ENCODE measurements at places on chromosomes 3 and 15.

GRCh38 chr15:98160236-98160635 lies 199.7 kb downstream of the ARRDC4 start:
- DNase-seq = no peak

DNA sequence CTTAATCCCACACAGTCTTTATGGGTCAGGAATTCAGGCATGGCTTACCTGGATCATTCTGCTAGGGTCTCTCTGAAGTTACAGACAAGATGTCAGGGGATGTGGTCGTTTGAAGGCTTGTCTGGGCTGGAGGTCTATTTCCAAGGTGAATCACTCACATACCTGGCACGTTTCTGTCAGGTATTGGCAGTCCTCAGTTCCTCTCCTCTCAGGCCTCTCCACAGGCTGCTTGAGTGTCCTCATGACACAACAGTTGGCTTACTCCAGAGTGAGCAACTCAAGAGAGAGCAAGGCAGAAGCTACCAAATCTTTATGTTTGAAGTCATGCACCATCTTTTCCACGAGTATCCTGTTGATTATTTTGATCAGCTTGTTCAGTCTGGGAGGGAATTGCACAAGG lies 43.9 kb upstream of the PARP14 start:
- DNase-seq = no peak

DNA sequence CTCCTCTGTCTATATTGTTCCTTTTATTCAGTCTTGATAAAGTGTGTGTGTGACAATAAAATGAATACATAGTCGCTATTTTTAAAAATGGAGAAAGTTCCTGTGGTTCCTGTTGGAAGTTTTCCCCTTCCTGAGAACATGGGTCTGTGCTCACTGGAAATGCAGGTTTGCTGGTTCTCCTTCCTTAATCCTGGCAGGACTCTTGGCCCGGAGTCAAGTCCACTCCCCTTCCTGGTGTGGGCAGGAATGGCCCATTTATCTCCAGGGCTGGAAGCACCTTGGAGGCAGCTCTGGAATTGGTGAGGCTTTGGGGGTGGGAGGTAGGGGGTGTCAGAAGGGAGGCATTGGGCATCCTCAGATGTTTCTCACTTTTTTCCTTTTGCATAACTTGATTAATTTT lies 30.1 kb downstream of the FOXL2 start:
- no peak for DNase-seq

- no peak for DNase-seq
Observed at GRCh38 chr3:142315083-142315482, 89.7 kb upstream of the GK5 start.

GRCh38 chr3:144770915-144771351 lies 799.3 kb downstream of the DIPK2A start:
- no peak for DNase-seq

DNA sequence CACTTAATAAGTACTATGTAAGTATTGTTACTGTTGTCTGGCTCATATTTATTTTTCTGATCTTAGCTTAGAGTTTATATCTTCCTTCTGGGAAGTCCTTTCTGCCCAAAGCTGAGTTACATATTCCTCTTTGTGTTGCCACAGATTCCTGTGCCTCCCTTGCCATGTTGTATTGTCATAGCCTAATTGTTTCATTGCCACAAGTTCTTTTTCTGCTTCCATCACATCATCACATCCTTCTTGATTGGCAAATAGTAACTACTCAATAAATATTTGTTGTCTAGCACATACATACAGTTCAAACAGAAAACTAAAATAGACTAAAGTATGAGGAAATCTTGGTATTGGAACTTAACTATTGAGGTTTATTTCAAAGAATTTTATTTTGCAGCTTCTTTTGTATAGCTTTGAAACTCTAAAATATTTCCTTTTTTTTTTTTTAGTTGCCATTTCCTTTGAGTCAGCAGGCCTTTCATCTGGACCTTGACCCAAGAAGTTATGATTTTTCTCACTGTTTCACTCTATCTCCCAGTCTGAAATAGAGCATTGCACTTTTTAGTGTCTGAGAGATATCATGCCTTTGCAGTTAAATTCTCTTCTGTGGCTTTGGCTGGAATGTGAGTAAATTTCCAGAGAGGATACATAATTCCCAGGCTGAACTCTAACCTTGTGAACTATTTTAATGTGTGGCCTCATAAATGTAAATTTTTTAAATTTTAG lies 98.2 kb downstream of the ZNF609 start:
- no peak for DNase-seq

GRCh38 chr3:98172621-98173020 lies 6.1 kb downstream of the OR5H15 start:
- no peak for DNase-seq

GRCh38 chr3:117120014-117120413 lies 410.4 kb downstream of the TUSC7 start:
- no peak for DNase-seq

DNA sequence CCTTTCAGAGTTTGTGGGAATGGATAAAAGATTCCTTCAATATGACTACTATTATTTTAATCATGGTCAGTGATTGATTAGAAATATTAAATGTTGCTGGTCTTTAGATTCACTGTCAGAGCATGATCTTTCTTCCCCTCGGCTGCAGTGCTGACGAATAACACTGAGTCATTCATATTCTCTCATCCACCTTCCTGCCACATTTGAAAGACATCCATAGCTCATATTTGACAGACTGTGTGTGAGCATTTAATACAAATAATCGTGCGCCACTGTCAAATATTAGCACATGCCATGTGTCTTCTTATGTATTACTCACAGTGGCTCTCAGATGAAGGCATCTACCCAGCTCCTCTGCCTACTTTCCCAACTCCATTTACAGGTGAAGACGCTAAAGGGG lies 476.5 kb upstream of the TPRG1 start:
- no peak for DNase-seq

GRCh38 chr3:62109534-62109933 lies 263.8 kb downstream of the FEZF2 start:
- DNase-seq = no peak

DNA sequence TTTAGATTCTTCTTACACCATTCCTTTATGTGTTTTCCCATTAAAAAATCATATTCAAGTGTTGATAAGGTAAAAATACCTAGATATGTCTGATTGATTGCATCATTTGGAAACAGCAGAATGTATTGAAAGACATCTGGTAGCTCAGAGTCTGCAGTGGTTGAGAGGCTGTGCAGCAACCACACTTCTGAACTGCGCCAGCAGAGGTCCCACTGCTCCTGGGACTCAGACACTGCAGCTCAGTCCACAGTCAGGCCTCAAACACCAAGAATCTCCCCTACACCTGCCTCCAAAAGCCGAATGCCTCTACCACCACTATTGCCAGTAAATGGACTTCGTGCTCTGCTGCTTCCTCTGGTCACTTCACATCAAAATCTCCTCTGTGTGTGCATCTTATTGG lies 176.9 kb upstream of the LMCD1 start:
- DNase-seq = no peak

DNA sequence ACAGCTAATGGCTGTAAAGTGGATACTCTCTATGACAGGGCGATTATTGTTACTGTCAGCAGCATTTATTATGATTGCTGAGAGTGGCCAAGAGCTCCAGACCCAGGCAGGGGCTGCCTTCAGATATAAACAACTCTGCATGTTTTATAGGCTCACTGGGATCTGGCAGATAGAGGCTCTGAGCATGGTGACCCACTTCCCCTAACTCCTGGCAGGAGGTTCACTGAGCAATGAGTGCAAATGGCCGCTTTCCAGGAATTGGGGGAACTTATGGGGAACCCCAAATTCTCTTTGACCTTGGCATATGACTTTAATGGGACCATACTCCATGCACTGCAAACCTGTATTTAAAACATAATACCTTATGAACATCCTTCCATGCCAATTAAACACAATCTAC lies 59.0 kb downstream of the SCN5A start:
- DNase-seq = no peak

GRCh38 chr3:120448756-120449155 lies 2.0 kb downstream of the FSTL1 start:
- no peak for DNase-seq

DNA sequence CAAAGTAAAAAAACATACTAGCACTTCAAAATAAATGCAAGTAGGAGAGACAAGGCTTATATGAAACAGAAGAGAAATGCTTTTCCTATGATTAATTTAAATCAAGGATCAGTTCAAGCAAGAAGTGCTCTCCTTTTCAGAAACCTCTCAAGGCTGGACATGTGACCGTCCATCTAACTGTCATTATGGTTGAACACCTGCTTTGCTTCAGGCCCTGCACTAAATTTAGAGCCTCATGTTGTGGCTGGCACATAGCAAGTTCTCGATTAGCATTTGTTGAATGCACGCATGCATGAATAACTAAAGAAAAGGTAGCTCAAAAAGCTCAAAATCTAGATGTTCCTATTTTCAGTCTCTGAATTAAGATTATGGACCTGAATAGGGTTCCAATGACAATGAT lies 82.0 kb downstream of the SV2B start:
- no peak for DNase-seq

- peak; percentile 9 for DNase-seq
Observed at GRCh38 chr15:77659350-77660321, 26.9 kb upstream of the LINGO1 start.

- no peak for DNase-seq
Observed at GRCh38 chr3:97131476-97131875, 317.1 kb downstream of the EPHA6 start.

- no peak for DNase-seq
Observed at GRCh38 chr3:159455741-159456181, 532.9 kb upstream of the IL12A start.

- no peak for DNase-seq
Observed at GRCh38 chr3:182238126-182238525, 526.4 kb downstream of the SOX2 start.

DNA sequence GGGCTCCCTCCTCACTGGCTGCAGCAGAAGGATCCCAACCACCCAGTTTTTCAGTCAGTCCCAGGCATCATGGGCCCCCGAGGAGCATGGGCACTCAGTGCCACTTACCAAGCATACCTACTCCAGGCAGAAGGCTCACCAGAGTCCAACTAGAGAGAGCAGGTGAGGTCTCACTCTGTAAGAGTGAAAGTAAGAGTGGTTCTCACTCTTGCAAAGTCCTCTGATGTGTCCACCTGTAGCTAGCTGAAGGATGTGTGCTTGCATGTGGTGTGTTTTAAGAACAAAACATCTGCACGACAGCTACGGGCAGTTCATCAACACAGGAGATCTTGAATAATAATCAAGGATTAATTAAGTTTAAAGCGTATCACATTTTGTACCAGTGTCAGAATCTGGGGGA lies 49.7 kb downstream of the CCK start:
- DNase-seq = no peak

GRCh38 chr3:117355566-117355965 lies 646.0 kb downstream of the TUSC7 start:
- DNase-seq = no peak

DNA sequence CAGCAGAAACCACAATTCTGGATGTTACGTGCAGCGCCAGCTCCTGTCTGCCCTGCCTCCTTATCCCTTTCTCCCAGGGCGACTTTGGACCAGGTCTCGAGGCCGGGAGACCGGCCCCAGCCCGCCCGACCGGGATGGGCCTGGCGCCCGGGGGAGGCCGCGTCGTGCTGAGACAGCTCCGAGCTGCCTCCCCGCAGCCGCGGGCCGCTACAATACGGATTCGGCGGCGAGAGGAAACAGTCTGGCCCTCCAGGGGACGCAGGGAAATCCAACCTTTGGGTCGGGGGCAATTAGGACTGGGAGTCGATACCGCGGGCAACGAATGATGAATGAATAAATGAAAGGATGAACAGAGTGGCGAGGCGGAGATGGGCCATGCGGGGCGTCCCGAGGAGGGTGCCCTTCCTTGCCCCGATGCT lies 537 bp downstream of the GRAMD2A start:
- DNase-seq = no peak

DNA sequence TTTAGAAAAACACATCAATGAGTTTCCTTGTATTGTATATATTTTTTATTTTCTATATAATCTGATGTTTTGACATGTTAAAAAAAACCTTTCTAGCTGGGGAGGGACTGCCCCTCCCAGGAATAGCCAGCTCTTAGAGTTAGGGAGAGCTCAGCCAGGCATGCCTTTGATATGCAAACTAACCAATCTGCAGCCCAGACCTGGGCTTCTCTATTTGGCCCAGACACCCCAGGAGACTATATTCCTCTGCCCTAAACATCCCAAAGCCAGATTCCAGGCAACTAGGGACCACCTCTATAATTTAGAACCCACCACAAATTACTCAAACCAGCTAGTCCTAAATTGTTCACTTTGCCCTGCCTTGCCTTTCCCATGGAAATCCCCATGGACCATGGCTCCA lies 390.9 kb upstream of the ADAMTS9 start:
- no peak for DNase-seq

DNA sequence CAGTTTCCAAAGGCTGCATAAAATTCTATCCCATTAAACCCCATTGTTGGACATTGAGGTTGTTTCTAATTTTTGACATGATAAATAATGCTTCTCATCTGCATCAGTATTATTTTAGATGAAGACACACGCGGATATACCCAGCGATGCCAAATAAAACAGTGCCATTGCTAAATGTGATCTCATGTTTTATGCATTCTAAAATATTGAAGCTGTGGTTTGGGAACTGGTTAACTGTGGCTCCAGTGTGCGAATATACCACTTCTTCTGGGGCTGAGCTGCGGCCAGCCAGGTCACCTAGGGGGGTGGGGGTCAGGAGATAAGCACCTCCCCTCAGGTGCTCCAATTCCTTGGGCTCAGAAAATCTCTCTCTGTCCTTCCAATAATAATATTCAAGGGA lies 230.0 kb downstream of the ADAMTS9 start:
- DNase-seq = no peak

DNA sequence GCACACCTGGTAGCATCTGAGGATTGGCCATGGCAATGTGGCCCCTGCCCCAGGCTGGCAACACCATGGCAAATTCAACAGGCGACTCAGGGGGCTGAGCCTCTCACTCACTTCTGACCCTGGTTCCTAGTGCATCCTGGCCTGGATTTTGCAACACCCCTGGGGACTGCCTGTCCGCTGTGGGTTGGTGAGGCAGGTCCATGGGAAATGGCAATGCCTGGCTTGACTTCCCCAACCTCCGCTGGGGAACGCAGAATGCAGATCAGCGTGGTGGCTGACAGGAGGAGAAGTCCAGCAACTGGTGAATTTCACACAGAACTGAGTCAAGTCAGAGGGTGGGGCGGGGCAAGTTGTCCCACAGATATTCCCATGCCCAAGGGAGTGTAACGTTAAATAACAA lies 3.9 kb upstream of the PSTPIP1 start:
- DNase-seq = no peak

DNA sequence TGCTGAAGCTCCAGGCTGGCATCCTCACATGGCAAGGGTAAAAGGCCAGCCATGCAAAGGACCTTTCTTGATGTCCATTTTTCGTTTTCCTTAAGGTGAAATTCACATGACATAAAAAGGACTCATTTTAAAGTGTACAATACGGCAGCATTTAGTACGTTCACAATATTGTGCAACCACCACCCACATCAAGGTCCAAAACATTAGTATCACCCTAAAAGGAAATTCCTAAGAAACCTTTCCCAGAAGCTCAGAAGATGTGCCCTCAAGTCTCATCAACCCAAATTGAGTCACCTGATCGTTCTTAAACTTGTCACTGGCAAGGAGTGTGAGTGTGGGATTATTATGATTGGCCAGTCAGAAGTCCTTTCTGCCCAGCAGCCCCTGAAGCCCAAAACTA lies 250.1 kb downstream of the TLE3 start:
- DNase-seq = no peak

- DNase-seq = no peak
Observed at GRCh38 chr3:22887664-22888291, 315.3 kb upstream of the UBE2E2 start.

All from stimulated activated CD4-positive, alpha-beta T cell treated with anti-CD3 and anti-CD28 coated beads, Interleukin-1b, Interleukin-23, amount 100 ng/mL, for 4 hours (primary cell).